Suppressor macrophage treated with lipopolysaccharide for 4 hours (primary cell): ENCODE measurements at places on chromosomes 1 and 21.

DNA sequence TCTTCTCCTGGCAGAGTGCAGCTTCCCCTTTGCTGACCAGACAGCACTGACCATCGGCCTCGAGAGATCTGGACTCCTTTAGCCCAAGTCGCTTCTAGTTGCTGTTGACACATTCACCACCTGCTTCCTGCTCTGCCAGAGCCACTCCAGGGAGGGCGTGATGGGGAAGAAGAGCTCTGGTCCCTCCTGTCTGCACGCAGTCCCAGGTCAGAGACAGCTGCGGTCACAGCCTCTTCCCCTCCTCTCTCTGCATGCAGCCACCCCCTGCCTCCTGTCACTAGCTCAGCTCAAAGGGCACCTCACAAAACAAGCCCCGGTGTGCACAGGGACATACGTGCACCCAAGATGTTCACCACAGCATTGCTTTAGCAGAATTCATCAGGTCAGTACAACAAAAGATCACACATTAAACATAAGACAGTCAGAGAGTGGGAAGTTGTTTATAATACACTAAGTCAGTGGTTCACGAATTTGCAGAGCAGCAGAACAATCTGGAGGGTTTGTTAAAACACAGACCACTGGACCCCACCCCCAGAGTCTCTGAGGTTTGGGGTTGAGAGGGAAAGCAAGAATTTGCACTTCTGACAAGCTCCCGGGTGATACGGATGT is 132.9 kb downstream of the SYF2 start:
- DNase-seq: peak; percentile 58

DNA sequence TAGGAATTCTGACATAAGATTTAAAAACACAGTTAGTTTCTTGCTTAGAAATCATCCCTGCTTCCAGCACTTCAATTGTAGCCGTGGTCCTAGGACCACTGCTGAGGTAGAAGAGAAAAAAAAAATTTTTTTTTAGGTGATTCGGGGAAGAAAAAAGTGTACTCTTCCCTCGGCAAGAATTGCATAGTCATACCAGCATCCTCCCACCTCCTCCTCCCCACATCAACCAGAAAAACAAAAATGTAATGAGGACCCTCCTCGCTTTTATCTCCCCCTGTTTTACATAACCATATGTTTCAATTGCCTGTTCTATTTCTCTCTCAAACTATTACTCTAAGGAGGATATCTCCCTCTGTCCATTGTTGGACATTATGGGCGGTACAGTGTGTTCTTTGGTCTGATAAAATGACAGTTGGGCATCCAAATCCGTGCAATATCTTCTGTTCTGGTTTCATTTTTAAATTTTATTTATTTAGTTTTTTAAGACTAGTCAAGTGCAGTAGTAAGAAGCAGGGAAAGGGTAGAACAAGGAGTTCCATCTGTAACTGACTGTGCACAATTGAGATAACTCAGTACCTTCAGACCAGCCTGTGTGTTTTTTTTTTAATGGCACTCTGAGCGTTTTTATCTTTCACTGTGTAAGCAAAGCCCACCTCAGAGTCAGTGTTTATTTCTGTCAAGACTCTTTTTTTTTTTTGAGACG is 10.4 kb upstream of the MFSD2A start:
- no peak for DNase-seq

- no peak for DNase-seq
These were observed 7.5 kb downstream of the KAZN start for GRCh38 chr1:14605945-14606344.

- DNase-seq: no peak
These were observed 158.4 kb upstream of the CD34 start for GRCh38 chr1:208069317-208069716.

DNA sequence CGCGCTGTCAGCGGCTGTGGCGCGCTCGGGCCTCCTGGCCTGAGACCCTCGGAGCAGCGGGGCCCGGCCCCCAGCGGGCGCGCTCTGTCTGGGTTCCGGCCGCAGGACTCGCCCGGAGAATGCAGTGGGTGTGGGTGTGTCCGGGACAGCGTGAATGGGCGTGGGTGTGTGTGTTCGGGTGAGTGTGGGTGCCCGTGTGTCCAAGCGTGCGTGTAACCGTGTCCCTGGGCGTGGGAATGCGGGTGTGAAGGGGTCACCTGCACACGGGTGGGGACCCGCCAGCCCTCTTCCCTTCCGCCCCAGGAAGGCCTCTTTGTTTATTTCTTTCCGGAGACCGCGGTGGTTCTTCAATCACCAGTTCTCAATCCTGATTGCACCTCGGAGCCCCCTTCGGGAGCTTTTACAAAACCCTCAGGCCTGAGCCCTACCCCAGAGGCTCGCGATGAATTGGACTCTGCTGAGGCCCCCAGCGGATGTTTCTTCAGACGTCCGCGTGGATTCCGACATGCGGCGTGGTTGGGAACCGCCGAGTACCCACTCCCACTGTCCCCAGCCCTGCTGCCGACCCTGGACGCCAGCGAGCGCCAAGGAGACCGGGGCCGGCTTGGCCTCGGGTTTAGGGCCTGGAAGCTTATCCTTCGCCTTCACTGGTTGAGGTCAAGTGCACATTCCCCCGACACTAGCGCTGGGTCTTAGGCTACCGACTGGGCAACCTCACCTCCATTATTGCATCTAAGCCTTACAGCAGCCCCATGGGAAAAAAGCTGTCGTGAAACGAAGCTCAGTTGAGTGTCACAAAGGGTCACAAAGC is 19.3 kb downstream of the SERTAD4 start:
- no peak for DNase-seq

DNA sequence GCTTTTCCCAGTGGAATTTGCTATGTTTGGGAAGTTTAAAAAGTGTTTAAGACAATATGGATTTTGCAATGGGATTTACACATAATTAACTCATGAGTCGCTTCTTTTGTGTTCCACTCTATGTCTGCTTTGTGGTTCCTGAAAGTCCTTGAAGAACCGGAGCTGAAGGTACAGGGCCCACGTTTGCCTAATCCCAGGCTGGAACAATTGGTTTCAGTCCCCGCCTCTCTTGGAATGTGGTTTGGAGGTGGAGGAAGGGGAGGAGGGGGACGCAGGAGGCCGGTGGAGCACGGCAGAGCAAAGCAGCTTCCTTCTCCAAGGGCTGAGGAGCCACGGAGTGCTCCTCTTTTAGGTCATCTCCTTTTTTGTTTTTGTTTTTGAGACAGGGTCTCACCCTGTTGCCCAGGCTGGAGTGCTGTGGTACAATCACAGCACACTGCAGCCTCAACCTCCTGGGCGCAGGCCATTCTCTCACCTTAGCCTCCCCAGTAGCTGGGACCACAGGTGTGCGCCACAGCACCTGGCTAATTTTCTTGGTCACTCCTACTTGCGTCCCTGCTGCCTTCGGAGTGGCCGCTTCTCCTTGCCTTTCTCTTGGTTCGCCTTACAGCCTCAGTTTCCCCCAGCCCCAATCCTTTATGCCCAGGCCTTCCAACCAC is 129.5 kb upstream of the ERRFI1 start:
- no peak for DNase-seq

DNA sequence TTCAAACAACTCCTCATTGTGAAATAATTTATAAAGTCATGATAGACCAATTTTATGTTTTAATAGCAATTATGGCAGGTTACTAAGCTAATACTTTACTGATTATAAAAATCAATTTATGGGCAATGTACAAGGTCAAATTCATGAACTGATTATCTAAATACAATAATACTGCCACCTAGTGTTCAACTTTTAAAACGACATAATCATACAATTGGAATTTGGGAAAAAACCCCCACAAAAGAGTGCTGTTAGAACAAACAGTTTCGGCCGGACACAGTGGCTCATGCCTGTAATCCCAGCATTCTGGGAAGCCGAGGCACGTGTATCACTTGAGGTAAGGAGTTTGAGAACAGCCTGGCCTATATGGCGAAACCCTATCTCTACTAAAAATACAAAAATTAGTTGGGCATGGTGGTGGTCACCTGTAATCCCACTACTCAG is 14.0 kb downstream of the GTF2B start:
- peak; percentile 37 for DNase-seq

GRCh38 chr1:14872762-14873161 is 274.3 kb downstream of the KAZN start:
- DNase-seq: no peak

DNA sequence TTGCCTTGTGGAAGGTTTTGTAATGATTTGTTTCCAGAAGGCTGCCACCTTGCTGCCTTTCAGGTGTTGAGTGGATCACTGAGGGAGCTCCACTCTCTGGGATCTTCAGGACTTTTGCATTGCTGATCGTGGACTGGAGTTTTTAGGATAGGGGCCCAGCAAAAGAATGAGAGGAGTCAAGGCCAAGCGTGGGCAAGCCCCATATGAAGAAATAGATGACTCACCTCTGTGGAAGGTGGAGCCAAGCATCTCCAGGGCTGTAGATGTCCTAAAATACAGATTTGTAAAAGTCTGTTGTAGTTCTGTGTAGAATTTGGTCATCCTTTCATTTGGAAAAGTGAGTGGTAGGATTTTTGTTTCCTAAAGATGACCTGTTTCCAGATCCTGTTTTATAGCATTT is 67.0 kb downstream of the ST3GAL3 start:
- peak; percentile 63 for DNase-seq

DNA sequence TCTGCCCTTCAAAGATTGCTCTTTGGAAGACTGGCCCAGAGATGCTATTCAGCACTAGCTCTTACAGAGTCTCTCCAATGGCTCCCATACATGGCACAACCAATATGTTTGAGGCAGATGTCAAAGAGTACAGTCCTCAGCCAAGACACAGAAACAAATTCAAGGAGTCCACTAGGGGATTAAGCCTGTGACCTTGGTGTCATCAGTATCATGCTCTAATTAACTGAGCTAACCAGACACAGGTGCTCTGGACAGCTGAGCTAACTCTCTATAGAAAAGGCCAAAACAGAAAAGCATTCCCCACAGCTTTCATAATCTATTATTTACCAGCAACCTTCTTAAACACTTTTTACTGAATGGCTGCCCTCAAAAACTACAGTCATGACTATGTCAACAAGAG is 666.0 kb upstream of the PLXNA2 start:
- DNase-seq: no peak
